Keratinocyte (primary cell): ENCODE measurements at places on chromosomes 5 and 9. TPM values are rescaled to one million over a fixed set of nuclear protein-coding genes. Genes with fewer than 3 reads are reported as not detected.

DNA sequence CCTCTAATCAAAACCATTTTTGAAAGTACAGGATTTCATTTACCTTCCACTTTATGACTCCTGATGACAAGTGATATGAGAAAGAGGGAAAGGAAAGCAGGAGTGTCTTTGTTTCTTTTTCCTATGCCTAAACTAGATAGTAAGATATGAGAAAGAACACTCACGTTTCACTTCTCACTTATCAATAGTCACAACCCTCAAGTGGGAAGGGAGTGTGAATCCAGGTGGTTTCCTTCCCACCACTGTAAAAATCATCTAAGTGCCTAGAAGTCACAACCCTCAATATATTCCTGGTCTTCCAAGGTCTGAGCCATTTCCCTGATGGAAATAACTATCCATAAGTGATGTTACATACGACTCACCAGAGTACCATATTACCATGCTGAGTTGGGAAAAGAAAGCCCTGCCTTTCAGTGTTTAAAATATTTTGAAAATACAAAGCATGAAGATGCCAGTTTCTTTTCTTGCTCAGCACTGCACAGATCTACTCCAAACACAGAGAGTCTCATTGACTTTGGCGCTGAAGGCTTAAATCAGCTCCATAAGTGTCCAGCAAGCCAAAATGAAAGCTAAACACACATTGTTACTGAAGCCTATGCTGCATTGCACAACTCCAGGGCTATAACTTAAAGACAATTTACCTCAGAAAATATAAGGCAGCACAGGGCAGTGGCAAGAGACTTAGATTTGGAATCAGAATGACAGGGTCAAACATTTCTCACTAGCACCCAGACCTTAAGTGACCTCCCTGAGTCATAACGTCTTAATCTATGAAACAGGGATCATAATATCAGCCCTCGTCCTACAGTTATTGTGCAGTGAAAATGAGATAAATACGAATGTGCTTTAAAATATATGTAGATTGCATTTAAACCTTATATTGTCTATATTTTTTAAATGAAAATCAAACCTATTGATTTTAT, 301.2 kb downstream of the KIAA0825 start:
- no peaks in the 10 kb centered on the region for H3K27me3 ChIP-seq
- no peaks in the 10 kb centered on the region for H3K36me3 ChIP-seq
- H3K27ac ChIP-seq: no peak overlapping the region

DNA sequence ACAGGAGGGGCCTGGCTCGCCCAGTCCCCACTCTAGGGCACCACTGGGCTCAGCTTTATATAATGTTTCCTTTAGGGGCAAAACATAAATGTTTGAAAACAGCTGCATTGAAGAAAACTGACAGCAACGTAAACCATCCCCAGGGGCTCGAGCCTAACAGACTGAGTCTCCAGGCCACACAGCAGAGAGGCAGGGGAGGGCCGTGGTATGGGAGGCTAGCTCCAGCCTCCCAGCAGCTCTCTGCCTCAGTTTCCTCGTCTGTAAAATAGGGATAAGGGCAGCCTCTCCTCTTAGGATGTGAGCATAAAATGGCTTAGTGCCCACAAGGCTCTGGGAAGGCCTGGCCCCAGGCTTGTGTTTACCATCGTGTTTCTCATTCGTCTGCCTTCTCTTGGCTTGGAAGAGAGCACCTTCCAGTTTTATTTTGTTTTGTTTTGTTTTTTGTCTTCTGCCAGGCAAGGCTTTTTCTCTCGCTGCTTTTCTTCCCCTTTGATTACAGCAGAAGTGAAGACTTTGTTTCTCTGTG, 2.7 kb downstream of the ANKRD33B start:
- no peak for DNase-seq
- peaks cover 12% of the 10 kb centered on the region for H3K27me3 ChIP-seq
- H3K36me3 ChIP-seq: no peaks in the 10 kb centered on the region
- H3K4me1 ChIP-seq: peaks cover 23% of the 10 kb centered on the region
- no peak overlapping the region for H3K27ac ChIP-seq
- H3K4me3 ChIP-seq: no peak overlapping the region

EFNA5 gene
- 2.8 to 5.9 TPM (median 4.8 TPM) in 3 replicates for polyA plus RNA-seq

DNA sequence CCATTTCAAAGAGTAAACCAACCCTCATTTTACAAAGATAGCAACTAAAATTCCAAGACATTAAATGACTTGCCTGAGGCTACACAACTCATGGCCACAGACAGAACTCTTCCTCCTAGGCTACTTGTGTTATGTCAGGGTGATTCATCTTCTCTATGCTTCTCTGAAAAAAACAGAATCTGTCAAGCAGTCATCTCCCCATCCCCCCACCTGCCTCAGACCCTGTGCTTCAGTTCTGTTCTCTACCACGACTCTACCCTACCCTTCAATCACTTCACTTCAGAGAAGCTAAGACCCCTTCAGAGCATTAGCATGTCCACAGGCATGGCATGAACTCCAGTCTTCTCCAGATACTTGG, 277.7 kb upstream of the PTGER4 start:
- peaks cover 31% of the 10 kb centered on the region for H3K4me1 ChIP-seq
- peak overlapping the region; percentile 13 for H3K27ac ChIP-seq
- no peaks in the 10 kb centered on the region for H3K36me3 ChIP-seq

GRCh38 chr9:130858739-130859705, 24.0 kb downstream of the ABL1 start:
- H3K27me3 ChIP-seq: no peaks in the 10 kb centered on the region
- H3K36me3 ChIP-seq: peaks cover 37% of the 10 kb centered on the region
- no peak overlapping the region for H3K4me3 ChIP-seq
- no peaks in the 10 kb centered on the region for H3K4me1 ChIP-seq
- no peak for DNase-seq

DRD1 gene
- polyA plus RNA-seq: 0.01 TPM in 1 of 3 replicates, not detected in the others

GRCh38 chr9:70347046-70347445, 67.4 kb downstream of the KLF9 start:
- H3K4me1 ChIP-seq: no peaks in the 10 kb centered on the region
- no peak overlapping the region for H3K27ac ChIP-seq
- H3K4me3 ChIP-seq: no peak overlapping the region
- no peaks in the 10 kb centered on the region for H3K27me3 ChIP-seq

DNA sequence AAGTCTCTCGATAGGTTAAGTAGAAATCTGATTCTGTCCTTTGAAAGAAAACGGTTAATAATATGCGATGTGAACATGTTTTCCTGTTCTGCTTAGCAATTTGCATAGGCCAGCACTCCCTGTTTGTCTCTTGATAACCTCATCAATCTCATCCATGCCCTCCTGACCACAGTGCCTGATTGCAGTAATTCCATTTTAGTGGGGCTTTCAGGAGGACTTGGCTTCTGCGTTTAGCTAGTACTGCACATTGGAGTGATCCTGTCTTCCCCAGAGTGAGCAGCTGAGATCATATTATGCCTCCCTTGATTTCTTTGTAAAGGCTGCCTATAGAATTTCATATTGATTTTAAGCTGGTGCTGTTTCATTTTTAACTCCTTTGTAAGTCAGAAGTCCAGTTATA, 335.9 kb upstream of the ISL1 start:
- no peak overlapping the region for H3K27ac ChIP-seq
- peaks cover 2% of the 10 kb centered on the region for H3K4me1 ChIP-seq
- H3K4me3 ChIP-seq: no peak overlapping the region
- DNase-seq: no peak
- no peaks in the 10 kb centered on the region for H3K36me3 ChIP-seq

LRRC70 gene
- 0.21 to 0.34 TPM (median 0.22 TPM) in 3 replicates for polyA plus RNA-seq

ARL10 gene
- 0.70 to 2.4 TPM (median 1.6 TPM) in 3 replicates for polyA plus RNA-seq

CNTFR gene
- polyA plus RNA-seq: 0.42 to 1.5 TPM (median 0.66 TPM) in 3 replicates

DNA sequence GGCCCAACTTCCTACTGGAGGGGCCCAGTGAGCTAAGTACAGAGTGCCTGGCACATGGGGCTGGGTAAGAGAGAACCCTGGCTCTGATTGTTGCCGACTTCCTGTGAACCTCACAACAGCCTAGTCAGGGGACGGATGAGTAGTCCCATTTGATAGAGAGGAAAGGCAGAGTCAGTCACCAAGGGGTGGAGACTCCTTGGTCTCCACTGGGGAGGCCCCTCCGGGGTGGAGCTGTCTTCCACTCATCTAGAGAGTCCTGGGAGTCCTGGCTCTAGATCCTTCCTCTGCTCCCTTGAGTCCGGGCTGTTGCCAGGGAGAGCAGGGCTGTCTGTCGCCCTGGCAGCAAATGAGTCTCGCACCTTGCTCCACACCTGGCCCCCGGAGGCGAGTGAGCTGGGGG, 8.0 kb downstream of the GRK6 start:
- peaks cover 23% of the 10 kb centered on the region for H3K36me3 ChIP-seq
- H3K27ac ChIP-seq: peak overlapping the region; percentile 54
- DNase-seq: no peak
- peaks cover 57% of the 10 kb centered on the region for H3K4me1 ChIP-seq
- H3K4me3 ChIP-seq: no peak overlapping the region

PCDHA1 gene
- polyA plus RNA-seq: 0.03 to 0.07 TPM (median 0.06 TPM) in 3 replicates

DNA sequence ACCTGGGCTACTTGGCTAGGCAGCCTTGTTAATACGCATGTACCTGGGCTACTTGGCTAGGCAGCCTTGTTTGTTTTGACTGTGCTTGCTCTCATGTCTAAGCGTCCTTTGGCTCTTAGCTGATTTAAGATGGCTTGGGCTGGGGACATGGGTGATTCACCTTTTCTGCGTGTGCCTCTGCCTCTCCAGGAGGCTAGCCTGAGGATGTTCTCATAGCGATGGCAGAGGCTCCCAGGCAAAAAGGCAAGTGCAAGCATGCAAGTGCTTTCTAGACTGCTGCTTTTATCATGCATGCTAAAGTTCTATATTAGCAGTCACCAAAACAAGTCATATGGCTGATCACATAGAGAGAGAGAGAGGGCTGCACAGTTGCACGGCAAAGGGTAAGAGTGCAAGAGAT, 300.5 kb downstream of the IRX1 start:
- no peaks in the 10 kb centered on the region for H3K36me3 ChIP-seq
- H3K4me3 ChIP-seq: no peak overlapping the region
- no peaks in the 10 kb centered on the region for H3K4me1 ChIP-seq
- DNase-seq: no peak
- no peak overlapping the region for H3K27ac ChIP-seq

GRCh38 chr9:116686693-116687073, 422 bp upstream of the TRIM32 start:
- no peaks in the 10 kb centered on the region for H3K36me3 ChIP-seq
- no peak for DNase-seq
- H3K4me1 ChIP-seq: peaks cover 16% of the 10 kb centered on the region
- H3K27me3 ChIP-seq: no peaks in the 10 kb centered on the region
- H3K27ac ChIP-seq: no peak overlapping the region
- H3K4me3 ChIP-seq: peak overlapping the region; percentile 72

DNA sequence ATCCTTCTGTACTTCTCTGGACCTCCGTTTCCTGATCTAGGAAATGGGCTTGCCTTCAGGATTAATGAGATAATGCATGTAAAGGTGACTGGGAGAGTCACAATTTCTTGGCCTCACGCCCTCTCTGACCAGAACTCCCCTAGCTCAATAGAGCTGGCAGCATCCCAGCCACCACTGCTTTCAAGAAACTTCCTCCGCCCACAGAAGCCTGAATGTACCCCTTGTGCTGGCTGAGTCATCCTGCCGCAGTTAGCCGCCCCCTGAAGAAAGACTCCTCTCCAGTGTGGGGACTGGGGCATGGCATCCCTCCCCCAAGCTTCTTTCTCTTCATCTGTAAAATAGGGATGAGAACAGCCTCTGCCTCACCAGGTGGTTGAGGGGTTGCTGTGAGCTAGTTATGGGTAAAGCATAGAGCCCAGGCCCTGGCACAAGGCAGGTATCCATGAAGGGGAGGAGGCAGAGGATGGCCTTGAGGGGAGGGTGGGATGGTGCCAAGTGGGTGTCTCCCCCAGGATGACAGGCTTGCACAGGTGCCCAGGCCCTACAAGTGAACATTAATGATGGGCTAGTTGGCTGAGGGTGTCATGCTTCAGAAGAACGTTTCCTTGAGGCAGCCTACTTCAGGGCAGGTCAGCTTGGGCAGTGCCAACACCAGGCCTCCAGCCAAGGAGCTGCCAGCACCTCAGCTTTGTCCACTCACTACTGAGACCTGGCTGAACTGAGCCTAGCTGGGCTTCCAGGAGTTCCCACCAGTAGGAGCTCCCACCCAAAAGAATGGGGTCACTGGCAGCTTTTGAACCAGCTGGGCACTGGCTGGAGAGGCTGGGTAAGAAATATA, 3.4 kb downstream of the PDLIM4 start:
- peaks cover 21% of the 10 kb centered on the region for H3K36me3 ChIP-seq
- peaks cover 54% of the 10 kb centered on the region for H3K4me1 ChIP-seq
- no peaks in the 10 kb centered on the region for H3K27me3 ChIP-seq
- peak overlapping the region; percentile 81 for H3K27ac ChIP-seq

OR2V1 gene
- not detected in 3 replicates for polyA plus RNA-seq

DNA sequence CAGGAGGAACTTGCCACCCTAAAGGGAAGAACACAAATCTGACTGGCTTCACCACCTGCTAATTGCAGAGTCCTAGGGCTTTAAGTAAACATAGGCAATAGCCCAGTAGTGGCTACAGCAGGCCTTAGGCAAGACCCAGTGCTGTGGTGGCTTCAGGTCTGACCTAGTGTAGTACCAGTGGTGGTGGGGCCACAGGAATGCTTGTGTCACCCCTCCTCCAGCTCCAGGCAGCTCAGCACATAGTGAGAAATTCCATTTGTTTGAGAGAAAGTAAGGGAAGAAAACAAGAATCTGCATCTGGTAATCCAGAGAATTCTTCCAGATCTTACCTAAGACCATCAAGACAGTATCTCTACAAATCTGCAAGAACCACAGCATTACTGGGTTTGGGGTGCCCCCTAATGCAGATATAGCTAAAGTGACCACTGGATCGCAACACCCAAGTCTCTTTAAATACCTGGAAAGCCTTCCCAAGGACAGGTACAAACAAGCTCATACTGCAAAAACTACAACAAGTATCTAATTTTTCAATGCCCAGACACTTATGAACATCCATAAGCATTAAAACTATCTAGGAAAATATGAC, 102.6 kb upstream of the TRPM3 start:
- DNase-seq: no peak
- no peak overlapping the region for H3K27ac ChIP-seq
- no peak overlapping the region for H3K4me3 ChIP-seq
- no peaks in the 10 kb centered on the region for H3K27me3 ChIP-seq

FGFR4 gene
- polyA plus RNA-seq: 0.62 to 2.2 TPM (median 0.79 TPM) in 3 replicates

DNA sequence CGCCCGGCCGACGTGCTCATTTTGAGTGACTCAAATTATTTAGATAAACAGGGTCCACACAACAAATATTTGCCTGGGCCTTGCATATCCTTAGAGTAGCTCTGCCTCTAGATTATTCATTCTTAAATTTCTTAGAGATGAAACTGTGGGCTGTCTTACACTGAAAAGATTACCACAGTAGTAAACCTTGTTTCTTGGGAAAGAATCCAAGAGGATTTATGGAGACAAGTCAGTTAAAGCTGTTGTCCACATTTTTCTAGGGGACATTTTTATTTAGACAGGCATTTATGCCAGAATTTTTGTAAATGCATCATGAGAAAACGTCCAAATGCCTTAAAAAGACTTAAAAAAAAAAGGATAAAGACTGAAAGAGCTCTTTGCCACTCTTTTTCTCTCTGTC, 32.6 kb upstream of the RANBP3L start:
- H3K4me3 ChIP-seq: no peak overlapping the region
- no peak for DNase-seq
- no peak overlapping the region for H3K27ac ChIP-seq
- no peaks in the 10 kb centered on the region for H3K36me3 ChIP-seq
- H3K27me3 ChIP-seq: no peaks in the 10 kb centered on the region
- H3K4me1 ChIP-seq: no peaks in the 10 kb centered on the region

- no peak for DNase-seq
- no peak overlapping the region for H3K27ac ChIP-seq
- no peaks in the 10 kb centered on the region for H3K36me3 ChIP-seq
- peaks cover 36% of the 10 kb centered on the region for H3K27me3 ChIP-seq
- no peak overlapping the region for H3K4me3 ChIP-seq
Measured at GRCh38 chr5:90554358-90555006, 4.1 kb upstream of the ADGRV1 start.

- no peak for DNase-seq
- no peaks in the 10 kb centered on the region for H3K27me3 ChIP-seq
- no peak overlapping the region for H3K27ac ChIP-seq
- H3K36me3 ChIP-seq: peaks cover 8% of the 10 kb centered on the region
- peaks cover 18% of the 10 kb centered on the region for H3K4me1 ChIP-seq
Measured at GRCh38 chr9:21516796-21517195, 34.7 kb upstream of the IFNE start.
